Activated T-helper 1 cell treated with anti-CD3 and anti-CD28 coated beads, Interleukin-2, amount 50 U/mL, for 16 hours (primary cell): ENCODE measurements at places on chromosomes 3 and 15.

- no peak for DNase-seq
Observed at GRCh38 chr15:44101944-44102343, 93.1 kb downstream of the FRMD5 start.

GRCh38 chr15:55267401-55268175 lies 22.0 kb downstream of the RAB27A start:
- peak; percentile 49 for DNase-seq

GRCh38 chr3:70603103-70603502 lies 290.7 kb upstream of the MDFIC2 start:
- no peak for DNase-seq

GRCh38 chr3:191236646-191237045 lies 37.6 kb downstream of the OSTN start:
- no peak for DNase-seq

DNA sequence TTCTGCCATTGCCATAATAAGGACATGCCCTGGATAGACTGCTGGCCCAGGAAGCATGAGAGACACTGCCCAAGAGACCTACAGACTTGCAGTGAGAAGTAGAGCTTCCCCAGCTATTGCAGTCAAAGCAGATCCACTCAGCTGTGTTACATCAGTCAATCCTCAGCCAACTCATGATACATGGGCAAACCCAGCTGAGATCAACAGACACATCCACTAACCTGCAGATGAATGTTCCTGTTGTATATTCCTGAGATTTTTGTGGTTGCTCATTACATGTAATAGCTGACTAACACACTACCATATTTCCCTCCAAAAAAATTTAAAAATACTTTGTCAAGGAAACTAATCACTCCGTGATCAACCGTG lies 68.6 kb downstream of the DCLK3 start:
- no peak for DNase-seq

GRCh38 chr15:38861108-38861507 lies 296.5 kb upstream of the RASGRP1 start:
- no peak for DNase-seq

DNA sequence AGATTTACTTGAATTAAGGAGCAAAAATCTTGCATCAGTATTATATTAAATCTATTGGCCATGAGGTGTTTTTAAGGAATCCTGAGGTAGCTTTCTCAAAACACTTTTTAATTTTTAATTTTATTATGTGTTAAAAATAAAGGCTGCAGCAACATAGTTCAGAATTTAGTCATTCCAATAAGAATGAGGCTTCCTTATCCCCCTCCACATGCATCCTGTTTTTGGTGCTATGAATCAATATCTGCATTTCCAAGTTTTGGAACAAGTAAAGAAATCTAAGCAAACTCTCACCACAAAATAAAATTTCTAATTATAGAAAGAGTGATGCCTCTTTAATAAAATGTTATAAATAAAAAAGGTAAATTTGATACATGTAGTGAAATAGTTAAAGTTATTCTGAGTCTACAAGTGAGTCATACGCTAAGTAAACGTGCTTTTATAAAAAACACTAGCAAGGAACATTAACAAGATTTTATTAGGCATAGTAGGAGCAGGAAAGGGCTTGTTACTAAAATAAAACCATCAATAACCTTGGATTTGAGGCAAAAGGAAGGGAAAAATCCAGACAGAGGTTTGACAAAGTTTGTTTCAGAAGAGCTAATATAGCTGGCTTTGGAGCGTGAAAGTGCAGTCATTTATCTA lies 1218.0 kb downstream of the NSUN3 start:
- no peak for DNase-seq

DNA sequence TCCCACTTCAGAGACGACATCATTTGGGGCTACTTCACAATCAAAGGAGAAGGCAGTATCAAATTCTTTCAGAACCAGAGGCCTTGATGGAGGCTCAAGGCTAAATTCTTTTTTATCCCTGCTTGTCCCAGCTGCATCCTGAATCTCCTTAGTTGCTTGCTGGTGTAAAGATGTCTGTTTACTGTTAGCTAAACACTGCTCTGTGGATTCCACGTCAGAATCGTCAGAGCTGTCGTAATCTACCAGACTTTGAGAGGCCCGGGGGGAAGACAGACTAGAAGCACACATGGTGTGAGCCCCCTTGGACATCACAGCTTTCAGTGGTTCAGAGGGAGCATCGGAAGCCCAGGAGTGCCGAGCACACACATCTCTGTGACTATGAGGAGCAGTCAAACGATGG lies 32.6 kb downstream of the LINS1 start:
- no peak for DNase-seq

DNA sequence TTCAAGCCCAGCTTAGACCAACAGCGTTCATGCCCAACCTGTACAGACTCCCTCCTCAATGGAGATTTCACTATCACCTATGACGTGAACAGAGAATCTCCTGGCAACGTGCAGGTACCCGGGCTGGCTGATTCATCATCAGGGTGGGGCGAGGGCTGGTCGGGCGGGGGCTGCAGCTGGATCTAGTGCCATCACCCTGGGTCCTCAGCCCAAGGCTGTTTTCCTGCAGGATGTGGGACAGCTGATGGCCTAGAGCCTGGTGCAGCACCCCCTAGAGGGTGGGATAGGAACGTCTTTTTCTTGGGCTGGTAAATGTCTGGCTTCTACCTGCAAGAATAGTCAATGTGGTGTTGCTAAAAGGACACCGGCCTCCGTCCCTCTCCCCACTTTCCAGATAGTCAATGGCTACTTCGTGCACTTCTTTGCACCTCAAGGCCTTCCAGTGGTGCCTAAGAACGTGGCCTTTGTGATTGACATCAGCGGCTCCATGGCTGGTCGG lies 4.4 kb downstream of the ITIH3 start:
- no peak for DNase-seq

- no peak for DNase-seq
Observed at GRCh38 chr15:67127965-67128364, 62.6 kb downstream of the SMAD3 start.
